ENCODE measurements at places on chromosomes 2 and 18.

- no peak for DNase-seq
These were observed 467.7 kb downstream of the EPHA4 start for GRCh38 chr2:221104361-221104811.

- no peak for DNase-seq
These were observed 80.7 kb downstream of the EPAS1 start for GRCh38 chr2:46377666-46378560.

DNA sequence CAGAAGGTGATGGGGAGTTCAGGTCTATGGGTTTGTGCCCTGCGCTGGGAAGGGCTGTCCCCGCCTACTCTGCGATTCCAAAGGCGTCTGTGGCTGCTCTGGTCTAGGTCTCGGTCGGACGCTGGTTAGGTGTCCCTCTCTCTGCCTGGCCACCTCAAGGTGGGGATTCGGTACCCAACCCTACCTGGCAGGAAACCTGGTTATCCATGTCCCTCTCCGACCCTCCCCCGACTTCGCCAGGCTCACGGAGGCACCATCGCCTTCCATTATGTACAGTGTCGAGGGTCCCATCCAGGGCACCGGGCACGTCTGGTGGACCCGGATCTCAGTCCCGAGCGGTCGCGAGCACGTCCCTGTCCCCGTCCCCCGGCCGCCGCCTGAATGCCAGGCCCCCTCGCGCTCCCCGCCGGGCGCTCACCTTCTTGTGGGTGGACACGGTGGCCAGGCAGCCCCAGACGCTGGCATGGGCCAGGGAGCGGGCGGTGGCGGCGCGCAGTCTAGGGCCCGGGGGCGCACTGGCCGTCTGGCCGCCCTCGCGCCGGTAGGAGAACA is 628 bp downstream of the CREG2 start:
- no peak for DNase-seq

GRCh38 chr2:135093670-135094330 is 41.7 kb downstream of the RAB3GAP1 start:
- no peak for DNase-seq

DNA sequence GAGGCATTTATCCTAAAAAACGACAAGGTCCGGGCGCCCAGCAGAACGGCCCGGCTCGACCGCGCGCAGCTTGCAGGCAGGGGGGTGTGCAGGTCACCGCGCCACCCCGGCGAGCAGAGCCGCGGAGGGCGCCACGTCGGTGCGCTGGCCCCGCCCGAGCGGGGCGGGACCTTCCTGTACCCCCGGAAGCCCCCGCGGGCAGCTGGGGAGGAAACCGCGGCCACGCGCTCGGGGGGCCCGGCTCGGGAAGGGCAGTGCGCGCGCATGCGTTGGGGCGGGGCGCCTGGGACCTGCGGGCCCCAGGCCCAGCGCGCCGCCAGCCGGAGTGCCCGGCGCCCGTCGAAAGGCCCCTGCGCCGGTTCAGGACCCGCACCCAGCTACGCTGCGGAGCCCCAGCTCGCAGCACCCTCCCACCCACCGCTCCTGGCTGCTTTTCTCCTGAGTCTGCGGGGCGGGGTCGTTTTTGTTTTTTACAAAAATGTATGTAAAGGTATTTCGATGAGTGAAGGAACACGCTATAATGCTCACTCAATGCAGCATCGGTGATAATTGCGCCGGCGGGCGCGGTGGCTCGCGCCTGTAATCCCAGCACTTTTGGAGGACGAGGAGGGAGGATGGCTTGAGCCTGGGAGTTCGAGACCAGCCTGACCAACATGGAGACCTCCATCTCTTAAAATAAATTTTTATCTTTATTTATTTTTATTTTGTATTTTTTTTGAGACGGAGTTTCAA is 47.7 kb upstream of the POMC start:
- DNase-seq = peak; percentile 90

GRCh38 chr2:218003981-218004419 is 1.2 kb upstream of the TNS1 start:
- no peak for DNase-seq

GRCh38 chr2:238282861-238283738 is 5.3 kb downstream of the PER2 start:
- DNase-seq = no peak

All from CD8-positive, alpha-beta memory T cell (primary cell).